Ureter (tissue), 1 donor: ENCODE measurements at places on chromosomes 11 and 22.

DNA sequence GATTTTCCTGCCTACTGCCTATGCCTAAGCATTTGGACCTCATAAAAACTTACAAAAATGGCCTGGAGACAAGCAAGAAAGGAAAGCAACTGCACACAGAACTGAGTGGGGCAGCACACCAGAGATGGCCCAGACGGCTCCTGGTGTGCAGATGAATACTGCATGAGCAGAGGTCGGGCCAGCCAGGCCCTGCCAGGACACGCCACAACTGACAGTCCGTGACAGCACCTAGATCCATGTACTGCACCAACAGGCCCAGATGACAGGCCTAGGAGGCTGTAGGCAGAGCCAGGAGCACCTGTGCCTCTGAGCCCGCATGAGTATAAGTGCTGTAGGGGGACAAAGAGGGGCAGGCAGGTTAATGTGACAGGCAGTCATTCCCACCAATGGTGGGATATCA, 160.2 kb downstream of the IGLL1 start:
- no peak for DNase-seq

- no peak for DNase-seq
Observed at GRCh38 chr11:100922121-100922520, 207.5 kb downstream of the PGR start.

DNA sequence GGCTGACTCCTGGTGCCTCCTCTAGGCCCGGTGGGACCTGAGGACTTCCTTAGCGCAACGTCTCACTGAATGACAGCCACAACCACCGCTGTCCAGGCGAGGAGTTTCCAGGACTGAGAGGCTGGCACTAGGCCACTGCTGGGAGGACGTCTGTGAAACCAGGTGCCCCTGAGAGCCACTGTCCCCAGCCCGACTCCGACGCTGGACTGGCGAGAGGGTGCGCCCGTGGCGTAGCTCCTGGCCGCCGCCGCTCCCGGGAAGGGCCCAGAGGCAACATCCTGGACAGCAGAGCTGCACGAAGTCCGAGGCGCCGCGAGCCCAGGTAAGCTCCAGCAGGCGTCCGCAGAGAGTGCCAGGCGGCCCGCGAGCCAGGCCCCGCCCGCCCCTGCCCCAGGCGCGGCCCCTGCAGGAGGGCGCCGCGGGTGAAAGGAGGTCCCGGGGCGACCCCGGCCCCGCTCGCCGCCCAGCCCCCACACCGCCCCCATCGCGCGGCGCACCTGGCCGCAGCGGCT, 525 bp downstream of the DGCR2 start:
- peak; percentile 56 for DNase-seq

DNA sequence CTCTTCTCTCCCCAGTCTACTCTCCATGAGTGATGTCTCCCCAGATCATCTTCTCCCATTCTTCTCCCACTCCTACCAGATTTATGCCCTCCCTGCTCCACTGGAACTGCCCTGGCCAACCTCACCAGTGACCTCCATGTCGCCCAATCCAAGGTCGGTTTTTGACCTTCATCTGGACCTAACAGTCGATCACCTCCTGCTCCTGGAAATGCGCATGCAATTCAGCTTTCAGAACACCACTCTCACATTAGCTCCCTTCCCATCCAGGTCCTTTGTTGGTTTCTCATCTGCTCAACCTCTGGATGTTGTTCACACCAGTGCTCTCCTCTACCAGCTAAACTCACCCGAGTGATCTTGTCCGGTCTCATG, 5.3 kb downstream of the RIBC2 start:
- DNase-seq = no peak

GRCh38 chr11:121648306-121648705, 195.5 kb upstream of the SORL1-AS1 start:
- DNase-seq = no peak

DNA sequence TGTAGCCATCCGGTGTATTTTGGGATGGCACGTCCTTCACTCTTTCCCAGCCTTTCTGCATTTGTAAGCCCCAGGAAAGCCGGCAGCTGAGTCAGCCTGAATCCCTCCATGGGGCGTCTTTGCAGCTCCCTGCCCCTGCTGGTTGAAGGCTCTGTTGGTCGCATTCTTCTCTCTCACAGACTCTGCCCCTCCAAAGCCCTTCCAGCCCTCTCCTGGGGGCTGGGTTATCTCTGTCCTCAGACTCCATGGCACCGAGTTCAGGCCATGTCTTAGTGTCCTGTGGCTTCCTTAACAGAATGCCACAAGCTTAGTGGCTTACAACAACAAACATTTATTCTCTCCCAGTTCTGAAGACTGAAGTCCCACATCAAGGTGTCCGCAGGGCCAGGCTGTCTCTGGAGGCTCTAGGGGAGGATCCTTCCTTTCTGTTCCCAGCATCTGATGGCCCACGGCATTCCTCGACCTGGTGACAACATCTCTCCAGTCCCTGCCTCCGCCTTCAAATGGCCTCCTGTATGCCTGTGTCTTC, 62.2 kb downstream of the BCR start:
- no peak for DNase-seq

- no peak for DNase-seq
Observed at GRCh38 chr11:70490208-70490607, 91.9 kb downstream of the CTTN start.

- no peak for DNase-seq
Observed at GRCh38 chr11:102226702-102227490, 90.4 kb upstream of the BIRC3 start.

DNA sequence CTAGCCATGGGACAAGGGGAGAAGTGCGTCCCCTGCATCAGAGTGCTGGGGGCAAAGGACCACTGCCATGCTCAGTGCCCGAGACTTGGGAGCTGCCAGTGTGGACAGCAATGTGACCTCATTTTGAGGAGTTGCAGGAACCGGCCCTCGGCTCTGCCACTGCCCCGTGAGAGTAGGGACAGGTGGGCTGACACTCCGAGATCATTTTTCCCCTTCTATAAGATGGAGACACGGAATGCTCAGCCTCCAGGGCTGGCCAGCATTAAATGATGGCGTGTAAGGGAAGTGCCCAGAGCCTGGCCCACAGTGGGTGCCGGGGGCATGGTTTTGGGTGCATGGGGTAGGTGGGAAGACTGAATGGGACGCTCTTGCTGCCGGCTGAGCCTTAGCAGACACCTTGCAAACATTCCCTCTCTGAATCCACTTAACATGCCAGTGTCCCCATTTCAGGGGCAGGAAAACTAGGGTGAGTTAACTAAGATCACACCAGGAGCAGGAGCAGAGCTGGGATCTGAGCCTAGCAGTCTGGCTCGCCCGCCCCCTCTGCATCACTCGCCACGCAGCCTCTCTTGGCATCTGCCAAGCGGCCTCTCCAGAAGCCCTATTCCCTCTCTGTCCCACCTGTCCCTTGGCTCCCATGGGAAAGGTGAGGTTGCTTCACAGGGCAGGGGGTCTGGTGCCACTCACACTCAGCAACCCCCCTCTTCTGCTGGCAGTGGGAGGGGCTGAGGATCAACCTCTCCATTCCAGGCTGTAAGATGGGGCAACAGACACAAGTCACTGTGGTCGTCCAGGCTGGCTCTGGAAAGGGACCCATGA, 13.6 kb downstream of the NPTXR start:
- DNase-seq = no peak

DNA sequence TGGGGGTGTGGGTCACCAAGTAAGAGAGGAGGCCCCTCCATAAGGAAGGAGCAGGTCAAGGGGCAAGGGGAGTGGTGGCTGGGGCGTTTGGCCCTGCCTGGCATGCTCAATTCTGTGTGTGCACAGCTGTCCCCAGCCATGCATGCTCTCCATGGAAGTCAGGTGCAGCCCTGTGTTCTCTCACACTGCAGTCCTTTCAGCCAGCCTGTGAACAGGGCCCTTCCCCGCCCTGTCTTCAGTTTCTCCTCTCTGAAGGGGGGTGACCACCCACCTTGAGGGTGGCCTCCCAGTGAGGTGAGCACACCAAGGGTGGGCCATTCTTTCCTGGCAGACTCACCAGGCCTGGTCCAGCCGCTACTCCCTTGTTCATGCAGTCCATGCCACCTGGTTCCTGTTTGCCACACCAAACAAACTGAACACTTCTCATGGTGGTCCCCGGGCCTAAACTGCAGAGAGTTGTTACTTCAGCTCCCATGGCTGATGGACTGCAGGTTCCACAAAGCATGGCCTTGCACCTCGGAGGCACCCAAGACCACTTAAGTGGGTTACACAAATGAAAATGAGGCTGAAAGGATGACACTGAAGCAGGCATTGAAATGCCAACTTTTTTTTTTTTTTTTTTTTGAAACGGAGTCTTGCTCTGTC, 1.7 kb upstream of the CHCHD10 start:
- DNase-seq = no peak

DNA sequence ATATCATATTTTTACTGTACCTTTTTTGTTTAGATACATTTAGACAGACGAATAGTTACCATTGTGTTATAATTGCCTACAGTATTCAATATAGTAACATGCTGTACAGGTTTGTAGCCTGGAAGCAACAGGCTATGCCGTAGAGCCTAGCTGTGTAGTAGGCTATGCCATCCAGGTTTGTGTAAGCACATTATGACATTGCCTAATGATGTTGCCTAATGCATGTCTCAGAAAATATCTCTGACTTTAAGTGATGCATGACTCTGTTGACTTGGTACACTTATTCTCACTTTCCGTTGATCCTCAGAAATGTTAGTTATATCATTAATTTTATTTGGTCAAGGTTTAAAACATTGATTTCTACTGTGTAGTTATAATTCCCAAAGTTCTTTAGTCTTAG, 39.9 kb downstream of the OR2AT4 start:
- no peak for DNase-seq

DNA sequence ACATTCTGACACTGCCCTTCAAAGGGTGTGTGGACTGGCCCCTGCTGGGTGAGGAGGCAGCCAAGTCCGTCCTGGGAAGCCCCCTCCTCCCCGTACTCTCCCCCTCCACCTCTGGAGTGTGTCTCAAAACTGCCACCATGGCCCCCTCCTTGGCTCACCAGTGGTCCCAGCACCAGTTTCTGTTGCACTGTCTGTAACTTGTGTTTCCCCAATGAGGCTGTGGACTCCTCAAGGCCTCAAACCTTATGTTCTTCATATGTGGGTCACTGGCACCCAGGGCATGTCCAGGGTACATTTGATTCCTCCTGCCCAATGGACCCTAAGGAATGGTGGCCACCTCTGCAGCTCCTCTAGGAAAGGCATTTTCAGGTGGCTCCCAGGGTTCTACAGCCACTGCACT, 6.6 kb upstream of the NPTXR start:
- DNase-seq = no peak

GRCh38 chr11:1568441-1568911, 3.6 kb downstream of the DUSP8 start:
- DNase-seq = no peak

- DNase-seq = no peak
Observed at GRCh38 chr22:25976356-25976755, 192.9 kb upstream of the SEZ6L start.

DNA sequence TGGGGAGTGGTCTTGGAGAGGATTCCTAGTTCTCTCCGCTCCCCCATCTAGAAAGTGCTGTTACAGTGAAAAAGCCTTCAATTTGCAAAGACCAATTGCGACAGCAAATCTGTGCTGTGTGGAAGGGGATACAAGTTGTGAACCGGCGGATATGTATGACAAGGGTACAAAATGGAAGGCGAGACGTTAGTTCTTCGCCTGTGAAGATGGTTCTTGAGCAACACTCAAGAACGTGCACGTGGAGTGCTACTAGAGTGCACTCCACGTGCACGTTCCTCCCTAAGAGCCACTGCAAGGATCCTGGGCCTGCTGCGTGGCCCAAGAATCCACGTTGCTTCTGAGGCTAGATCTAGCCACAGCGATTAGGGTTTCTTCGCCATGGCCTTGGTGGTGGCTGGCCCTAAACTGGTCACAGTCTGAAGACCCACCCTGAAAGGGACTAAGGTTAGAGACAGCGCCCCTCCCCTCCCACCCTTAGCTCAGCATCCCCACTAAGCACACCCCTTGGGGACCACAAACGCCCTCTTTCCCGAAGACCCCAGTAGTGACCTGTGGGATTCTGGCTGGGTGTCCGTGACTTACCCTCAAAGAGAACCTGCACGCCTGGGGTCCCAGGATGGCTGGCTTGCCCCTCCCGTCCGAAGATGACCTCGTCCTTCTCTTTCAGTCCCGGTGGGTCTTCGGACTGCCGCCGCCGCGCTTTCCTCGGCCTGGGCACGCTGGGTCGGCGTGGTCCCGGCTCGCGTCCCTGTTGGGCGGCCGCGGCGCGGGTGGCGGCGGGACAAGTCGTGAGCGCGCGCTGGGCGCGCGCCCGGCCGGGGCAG, 519 bp upstream of the PDE3B start:
- no peak for DNase-seq

- DNase-seq = no peak
Observed at GRCh38 chr11:5283882-5284281, 14.1 kb upstream of the HBE1 start.

GRCh38 chr11:60830478-60831142, 11.3 kb upstream of the CCDC86 start:
- DNase-seq = no peak

GRCh38 chr11:9075556-9075955, 15.8 kb downstream of the SCUBE2 start:
- DNase-seq = no peak

- no peak for DNase-seq
Observed at GRCh38 chr11:23313001-23313400, 452.7 kb upstream of the CCDC179 start.

DNA sequence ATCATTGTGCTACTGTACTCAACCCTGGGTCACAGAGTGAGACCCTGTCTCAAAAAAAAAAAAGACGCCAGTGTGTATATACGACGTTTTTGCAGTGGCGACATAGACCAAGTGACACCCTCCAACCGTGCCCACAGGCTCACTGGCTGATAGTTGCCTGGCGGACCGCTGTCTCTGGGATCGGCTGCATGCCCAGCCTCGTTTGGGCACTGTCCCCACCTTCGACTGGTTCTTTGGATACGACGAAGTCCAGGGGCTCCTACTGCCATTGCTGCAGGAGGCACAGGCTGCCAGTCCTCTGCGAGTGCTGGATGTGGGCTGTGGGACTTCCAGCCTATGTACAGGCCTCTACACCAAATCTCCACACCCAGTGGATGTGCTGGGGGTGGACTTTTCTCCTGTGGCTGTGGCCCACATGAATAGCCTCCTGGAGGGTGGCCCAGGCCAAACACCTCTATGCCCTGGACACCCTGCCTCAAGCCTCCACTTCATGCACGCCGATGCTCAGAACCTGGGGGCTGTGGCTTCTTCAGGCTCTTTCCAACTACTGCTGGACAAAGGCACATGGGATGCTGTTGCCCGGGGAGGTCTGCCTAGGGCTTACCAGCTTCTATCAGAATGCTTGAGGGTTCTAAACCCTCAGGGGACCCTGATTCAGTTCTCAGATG, 1.3 kb downstream of the CSKMT start:
- DNase-seq = no peak

- DNase-seq = no peak
Observed at GRCh38 chr11:94218372-94218771, 86.0 kb upstream of the IZUMO1R start.

GRCh38 chr22:41833369-41834004, 582 bp downstream of the SREBF2 start:
- DNase-seq = peak; percentile 58

GRCh38 chr11:61509043-61510029, 787 bp downstream of the LRRC10B start:
- peak; percentile 53 for DNase-seq

DNA sequence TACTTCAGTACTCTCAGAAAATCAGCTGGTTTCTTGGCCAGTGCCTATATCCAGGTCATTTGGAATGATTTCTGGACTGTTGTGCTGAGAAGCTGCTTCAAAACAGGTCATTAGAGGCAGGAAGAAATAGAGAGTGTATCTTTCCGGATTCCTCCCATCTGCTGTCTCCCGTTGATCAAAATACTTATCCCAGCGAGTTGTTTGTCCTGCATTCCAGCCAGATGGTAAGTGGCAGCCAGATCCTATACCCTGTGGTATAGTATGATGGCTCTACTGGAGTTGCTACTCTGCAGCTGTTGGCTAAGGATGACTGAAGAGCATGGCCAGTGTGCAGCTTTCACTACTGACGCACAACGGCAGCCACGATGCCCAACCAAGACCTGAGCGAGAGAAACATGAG, 560.9 kb upstream of the ANO5 start:
- no peak for DNase-seq
